ENCODE measurements at places on chromosomes 2 and 18.

DNA sequence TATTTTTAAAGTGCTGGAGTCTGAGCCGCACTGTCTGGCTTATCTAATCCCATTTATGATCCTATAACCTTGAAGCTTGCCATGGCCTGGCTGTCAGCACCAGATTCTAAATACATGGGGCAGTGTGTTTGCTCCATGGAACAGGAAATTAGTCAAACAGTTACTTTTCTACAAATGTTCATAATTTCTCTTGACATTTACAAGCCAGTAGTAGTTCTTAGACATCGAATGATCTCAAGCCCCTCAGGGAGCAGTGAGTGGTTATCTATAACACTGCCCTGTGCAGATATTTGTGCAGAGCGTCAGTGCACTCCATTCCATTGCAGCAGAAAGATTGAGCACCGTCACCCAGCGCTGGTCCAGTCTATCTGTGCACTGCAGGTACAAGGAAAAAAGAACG is 205.2 kb downstream of the AGPS start:
- DNase-seq, result no peak

DNA sequence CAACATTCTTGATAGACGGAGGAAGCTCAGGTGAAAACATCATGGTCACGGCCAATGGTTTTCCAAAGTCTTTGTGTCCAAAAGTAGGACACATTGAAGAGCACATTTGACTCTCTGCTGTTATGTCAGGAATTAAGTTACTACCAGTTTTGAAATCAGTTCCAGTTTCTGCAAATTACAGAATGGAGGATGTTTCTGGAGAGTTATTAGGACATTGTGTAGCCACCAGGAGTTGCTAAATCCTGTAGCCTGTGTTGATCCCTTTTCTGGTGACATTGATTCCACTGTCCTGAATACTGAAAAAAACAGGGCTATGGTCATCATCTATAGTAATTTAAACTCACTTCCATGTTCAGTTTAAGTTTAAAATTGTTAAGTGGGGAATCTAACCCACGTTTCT is 15.3 kb downstream of the UPP2 start:
- DNase-seq, result no peak

GRCh38 chr2:23698721-23699579 is 228.0 kb downstream of the ATAD2B start:
- no peak for DNase-seq

GRCh38 chr2:3708576-3708975 is 5.2 kb downstream of the DCDC2C start:
- no peak for DNase-seq

- DNase-seq, result no peak
These were observed 795 bp downstream of the ANKRD39 start for GRCh38 chr2:96856776-96857666.

GRCh38 chr2:174106736-174107135 is 141.6 kb upstream of the SP3 start:
- DNase-seq, result no peak

DNA sequence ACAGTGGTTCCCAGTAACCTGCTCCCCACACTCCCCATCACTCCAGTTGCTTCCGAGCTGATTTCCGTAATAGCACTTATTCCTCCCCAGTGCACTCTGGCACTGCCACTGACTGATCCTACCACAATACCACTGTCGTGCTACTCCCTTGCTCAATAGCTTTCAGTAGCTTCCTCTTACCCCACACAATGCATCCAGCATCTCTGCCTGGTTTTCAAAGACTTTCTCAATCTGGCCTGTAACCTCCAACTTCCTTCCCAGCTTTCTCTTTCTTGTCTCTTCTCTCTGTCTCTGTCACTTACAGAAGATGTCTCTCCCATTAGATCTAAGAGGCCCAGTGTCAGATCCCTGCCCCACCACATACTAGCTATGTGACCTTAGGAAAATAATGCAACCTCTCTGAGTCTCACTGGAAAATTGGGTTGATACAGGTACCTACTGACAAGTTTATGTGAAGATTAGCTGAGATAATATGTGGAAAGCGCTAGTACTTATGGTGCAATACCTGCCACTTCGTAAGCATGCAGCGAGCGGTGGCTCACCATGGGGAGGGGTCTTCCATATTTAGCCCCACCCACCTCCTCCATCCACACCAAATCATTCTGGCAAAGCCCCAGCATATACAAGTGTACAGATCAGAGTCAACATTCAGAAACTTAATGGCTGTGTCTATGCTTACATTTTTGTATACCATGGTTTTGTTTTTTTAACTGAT is 36.7 kb downstream of the SFXN5 start:
- DNase-seq, result no peak

GRCh38 chr18:38402509-38402908 is 836.9 kb upstream of the CELF4 start:
- DNase-seq, result no peak

DNA sequence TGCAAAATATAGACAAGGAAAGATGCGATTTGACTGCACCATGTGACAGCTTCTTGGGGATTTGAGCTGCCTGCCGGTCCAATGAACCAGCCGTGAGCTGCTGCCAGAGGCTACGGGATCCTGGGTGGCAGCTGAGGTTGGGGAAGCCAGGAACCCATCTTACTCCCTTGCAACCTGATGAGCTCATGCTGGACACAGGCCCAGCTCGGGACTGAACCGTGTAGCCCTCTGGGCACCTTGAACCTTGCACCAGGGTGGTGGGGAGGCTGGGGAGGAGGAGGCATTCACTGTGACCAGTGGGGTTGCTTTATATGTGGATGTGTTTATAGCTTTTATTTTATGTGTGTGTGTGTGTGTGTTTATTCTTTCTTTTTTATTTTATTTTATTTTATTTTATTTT is 9.1 kb downstream of the ALPI start:
- no peak for DNase-seq

DNA sequence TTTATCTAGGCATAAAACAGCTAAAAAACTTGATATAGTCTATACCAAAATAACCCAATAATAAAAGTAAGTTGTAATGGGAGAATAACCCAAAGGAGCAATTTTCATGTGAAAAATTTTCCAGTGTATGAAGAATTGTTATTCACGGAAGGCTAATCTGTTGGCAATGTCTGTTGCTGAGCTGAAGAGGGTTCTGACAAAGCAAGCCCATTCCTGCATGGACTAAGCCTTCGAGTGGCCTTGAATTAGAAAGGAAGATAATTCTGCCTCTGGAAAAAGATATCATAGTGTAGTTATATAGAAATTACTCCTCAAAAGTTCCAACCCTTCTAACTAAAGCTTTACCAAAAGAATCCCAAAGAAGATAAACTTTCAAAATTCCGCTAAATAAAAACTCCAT is 101.5 kb downstream of the MAP2 start:
- DNase-seq, result no peak

GRCh38 chr2:233068762-233069418 is 8.7 kb downstream of the INPP5D start:
- no peak for DNase-seq

- DNase-seq, result no peak
These were observed 62.7 kb downstream of the RTP5 start for GRCh38 chr2:241931976-241932898.
